ENCODE measurements at places on chromosomes 13 and 19.
A peak's percentile ranks its signal among the peaks of the same experiment; 100 is the strongest.

GRCh38 chr19:8017808-8018207 is 12.4 kb upstream of the ELAVL1 start:
- no peak for DNase-seq

DNA sequence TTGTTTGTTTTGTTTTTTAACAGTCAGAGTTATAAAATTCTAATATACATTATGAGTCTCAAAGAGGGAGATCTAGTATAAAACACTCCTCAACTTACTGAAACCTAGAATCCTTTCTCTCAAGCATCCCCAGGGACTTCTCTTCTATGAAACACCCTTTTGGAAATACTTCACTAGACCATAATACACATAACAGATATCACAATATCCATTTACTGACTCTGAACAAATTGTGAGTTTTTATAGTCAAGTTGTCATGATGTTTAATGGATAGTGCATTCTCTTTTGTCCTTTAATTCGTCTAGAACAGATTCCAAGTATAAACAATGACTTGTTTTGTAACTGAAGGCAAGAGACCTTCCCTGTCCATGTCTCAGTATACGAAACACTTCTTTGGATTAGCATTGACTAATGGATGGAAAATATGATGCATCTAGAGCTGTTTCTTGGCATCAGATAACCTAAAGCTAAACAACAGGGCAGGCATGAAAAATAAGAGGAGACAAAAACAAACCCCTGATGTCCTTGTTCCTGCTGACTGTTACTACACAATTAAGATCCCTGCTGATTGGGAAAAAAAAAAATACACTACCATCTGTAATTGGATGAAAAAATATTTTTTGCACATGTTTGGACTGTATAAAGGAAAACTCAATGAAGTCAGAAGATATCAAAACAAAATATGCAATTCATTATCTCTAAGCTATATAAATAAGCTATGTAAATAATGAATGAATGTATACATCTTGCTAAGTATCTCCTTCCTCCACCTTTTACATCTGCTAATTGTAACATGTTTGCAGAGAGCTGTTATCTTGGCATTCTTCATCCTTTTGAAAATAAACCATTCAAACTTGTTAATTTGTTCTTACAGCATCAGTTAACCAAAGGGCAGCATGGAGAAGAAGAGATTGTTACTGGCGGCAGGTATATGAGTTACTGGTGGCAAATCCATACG is 214.2 kb downstream of the LACC1 start:
- DNase-seq: no peak

DNA sequence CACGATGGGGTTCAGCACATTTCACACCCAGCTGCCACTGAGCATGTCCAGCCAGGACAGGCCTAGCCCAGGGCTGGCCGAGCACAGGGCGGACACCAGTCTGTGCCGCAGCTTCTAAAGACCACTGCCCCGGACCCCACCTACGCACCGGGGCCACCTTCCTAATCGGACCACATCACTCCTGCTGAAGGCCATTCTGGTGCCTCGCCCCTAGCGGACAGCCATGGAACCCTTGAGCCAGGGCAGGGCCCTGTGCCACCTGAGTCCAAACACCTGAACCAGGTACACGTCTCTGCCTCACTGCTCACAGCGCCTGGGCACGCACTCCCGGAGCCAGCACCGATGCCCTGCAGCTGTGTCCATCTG is 8.4 kb upstream of the C13orf46 start:
- no peak for DNase-seq

GRCh38 chr19:38975861-38976271 is 324 bp upstream of the FBXO17 start:
- peak; percentile 53 for DNase-seq

GRCh38 chr19:43555185-43555770 is 20.0 kb downstream of the XRCC1 start:
- no peak for DNase-seq

DNA sequence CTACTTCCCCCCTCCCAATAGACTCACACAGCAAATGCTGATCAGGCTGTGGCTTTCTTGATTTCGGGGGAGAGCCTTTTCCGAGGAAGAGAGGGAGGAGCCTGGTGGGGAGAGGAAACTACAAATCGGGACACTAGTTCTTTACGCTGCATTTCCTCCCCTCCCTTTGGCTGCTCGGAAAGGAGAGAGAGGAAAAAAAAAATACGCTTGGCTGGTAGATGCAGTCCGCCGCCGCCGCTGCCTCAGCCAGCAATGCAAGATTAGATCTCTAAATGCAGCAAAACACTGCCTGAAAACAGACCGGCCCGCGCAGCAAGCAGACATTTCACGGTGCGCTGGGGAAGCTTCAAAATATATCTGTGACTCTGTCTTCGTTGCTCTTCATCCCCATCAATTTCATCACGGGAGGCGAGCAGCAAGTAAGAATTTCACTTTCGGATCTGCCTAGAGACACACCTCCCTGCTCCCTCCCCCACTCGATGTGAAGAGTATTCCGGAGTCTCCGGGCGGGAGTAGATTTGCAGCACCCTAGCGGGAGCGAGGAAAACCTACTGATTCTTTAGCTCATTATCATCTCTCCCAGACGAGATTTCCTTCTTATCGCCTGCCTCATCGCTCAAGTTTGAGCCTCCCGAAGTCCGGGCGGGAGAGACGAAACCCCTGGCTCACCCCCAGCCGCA is at the start of gene PCDH17:
Gene PCDH17, plus strand, starts transcription at position 149 of the 680 bp plus-strand sequence. CDS start 803 bp downstream, outside the sequence.
- DNase-seq: no peak
